Fibroblast of lung (primary cell): ENCODE measurements at places on chromosomes 16 and 17.
A peak's percentile ranks its signal among the peaks of the same experiment; 100 is the strongest.

DNA sequence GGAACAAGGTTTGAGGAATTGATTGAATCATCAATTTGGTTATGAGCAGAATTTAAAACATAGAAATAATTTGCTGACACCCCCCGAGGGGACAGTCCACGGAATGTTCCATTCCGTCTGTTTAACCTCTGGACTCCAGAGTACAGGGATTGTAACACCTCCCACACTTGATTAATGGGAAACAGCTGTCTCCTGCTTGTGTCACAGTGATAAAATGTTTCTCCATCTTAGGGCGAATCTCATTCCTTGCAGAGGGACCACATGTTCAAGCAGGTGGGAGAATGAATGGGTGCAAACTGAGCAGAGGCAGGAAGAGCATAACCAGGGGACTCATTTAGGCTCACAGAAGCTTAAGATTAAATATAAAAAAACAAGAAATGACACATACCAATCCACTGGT lies 249.5 kb upstream of the RBFOX1 start:
- no peak overlapping the region for H3K4me3 ChIP-seq
- DNase-seq: no peak
- H3K4me1 ChIP-seq: no peaks in the 10 kb centered on the region
- no peak overlapping the region for H3K27ac ChIP-seq
- no peaks in the 10 kb centered on the region for H3K36me3 ChIP-seq
- H3K27me3 ChIP-seq: no peaks in the 10 kb centered on the region

GRCh38 chr16:12545297-12545610 lies 258.4 kb downstream of the CPPED1 start:
- H3K4me3 ChIP-seq: no peak overlapping the region
- no peaks in the 10 kb centered on the region for H3K36me3 ChIP-seq
- DNase-seq: no peak
- no peaks in the 10 kb centered on the region for H3K27me3 ChIP-seq
- H3K4me1 ChIP-seq: no peaks in the 10 kb centered on the region
- no peak overlapping the region for H3K27ac ChIP-seq

DNA sequence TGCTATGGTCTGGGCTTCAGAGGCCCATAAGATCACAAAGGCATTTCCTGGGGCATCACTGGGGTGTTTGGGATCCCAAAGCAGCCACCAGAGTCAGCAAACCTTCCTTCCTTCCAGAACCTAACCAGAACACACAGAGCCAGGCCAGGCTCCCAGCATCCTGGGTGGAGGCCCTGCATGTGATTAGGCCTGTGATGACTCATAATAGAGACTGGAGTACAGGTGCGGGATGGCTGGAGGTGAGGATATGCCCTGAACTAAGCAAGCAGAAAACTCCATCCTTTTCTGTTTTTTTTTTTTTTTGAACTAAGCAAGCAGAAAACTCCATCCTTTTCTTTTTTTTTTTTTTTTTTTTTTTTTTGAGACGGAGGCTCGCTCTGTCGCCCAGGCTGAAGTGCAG lies 17.7 kb upstream of the GFOD2 start:
- DNase-seq: no peak
- H3K27me3 ChIP-seq: no peaks in the 10 kb centered on the region
- H3K27ac ChIP-seq: no peak overlapping the region

GRCh38 chr17:4100883-4101756 lies 41.7 kb downstream of the ZZEF1 start:
- peaks cover 4% of the 10 kb centered on the region for H3K4me1 ChIP-seq
- H3K27ac ChIP-seq: peak overlapping the region; percentile 49
- H3K27me3 ChIP-seq: no peaks in the 10 kb centered on the region
- no peak overlapping the region for H3K4me3 ChIP-seq

DNA sequence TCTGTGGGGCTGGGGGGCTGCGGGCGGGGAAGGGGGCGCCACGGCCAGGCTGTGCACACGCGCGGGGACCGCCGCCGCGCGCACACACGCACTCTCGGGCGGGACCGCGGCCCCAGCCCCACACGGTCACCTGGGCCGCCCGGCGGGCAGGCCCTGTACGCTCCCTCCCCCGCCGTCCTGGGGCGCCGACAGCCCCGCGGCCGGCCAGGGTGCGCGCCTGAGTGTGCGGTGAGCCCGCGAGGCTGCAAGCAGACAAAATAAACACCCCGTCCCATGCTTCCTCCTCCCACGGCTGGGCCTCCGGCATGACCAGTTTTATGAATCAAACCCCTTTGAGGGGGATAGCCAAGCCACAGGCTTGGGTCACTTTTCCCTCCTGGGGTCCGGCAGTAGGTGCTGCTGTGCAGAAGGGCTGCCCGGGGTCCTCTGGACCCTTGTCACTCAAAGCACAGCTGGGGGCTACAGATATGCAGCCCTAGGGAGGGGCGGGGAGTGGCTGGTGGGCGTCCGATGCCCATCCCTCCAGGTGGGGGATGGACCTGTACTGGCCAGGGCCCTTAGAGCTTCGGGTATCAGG lies 441 bp downstream of the VASN start:
- peak overlapping the region; percentile 61 for H3K4me3 ChIP-seq
- H3K36me3 ChIP-seq: peaks cover 6% of the 10 kb centered on the region
- H3K4me1 ChIP-seq: peaks cover 57% of the 10 kb centered on the region
- DNase-seq: no peak
- H3K27me3 ChIP-seq: no peaks in the 10 kb centered on the region
- peak overlapping the region; percentile 85 for H3K27ac ChIP-seq

- H3K4me3 ChIP-seq: no peak overlapping the region
- no peaks in the 10 kb centered on the region for H3K27me3 ChIP-seq
- H3K36me3 ChIP-seq: no peaks in the 10 kb centered on the region
These were observed 3.4 kb upstream of the ABCC11 start for GRCh38 chr16:48250520-48251278.

GRCh38 chr17:54967621-54968261 lies 713 bp downstream of the COX11 start:
- H3K27me3 ChIP-seq: no peaks in the 10 kb centered on the region
- peak; percentile 36 for DNase-seq
- no peaks in the 10 kb centered on the region for H3K36me3 ChIP-seq
- no peaks in the 10 kb centered on the region for H3K4me1 ChIP-seq
- H3K4me3 ChIP-seq: peak overlapping the region; percentile 85

DNA sequence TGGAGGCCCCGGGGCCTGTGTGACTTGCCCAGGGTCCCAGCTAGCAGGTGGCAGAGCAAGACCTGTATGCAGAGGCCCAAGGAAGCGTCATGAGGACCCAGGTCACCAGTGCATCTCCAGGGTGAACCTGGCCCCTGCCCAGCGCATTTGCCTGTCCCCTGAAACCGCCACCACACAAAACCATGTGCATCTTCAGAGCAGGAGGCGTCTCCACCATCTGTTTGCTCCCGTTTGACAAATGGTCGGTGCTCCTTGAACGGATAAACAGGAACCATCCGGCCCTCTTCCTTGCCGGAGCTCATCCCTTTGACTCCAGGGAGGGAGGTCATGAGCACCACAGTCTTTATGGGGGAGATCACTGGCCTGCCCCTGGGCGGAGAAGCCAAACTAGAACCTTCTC lies 62.5 kb downstream of the JPH3 start:
- no peaks in the 10 kb centered on the region for H3K36me3 ChIP-seq
- no peak overlapping the region for H3K27ac ChIP-seq
- DNase-seq: no peak
- H3K4me3 ChIP-seq: no peak overlapping the region
- no peaks in the 10 kb centered on the region for H3K27me3 ChIP-seq

GRCh38 chr17:39915559-39915958 lies 2.9 kb downstream of the GSDMB start:
- H3K4me3 ChIP-seq: no peak overlapping the region
- DNase-seq: no peak
- H3K27ac ChIP-seq: no peak overlapping the region
- no peaks in the 10 kb centered on the region for H3K27me3 ChIP-seq
- peaks cover 6% of the 10 kb centered on the region for H3K36me3 ChIP-seq
- no peaks in the 10 kb centered on the region for H3K4me1 ChIP-seq

DNA sequence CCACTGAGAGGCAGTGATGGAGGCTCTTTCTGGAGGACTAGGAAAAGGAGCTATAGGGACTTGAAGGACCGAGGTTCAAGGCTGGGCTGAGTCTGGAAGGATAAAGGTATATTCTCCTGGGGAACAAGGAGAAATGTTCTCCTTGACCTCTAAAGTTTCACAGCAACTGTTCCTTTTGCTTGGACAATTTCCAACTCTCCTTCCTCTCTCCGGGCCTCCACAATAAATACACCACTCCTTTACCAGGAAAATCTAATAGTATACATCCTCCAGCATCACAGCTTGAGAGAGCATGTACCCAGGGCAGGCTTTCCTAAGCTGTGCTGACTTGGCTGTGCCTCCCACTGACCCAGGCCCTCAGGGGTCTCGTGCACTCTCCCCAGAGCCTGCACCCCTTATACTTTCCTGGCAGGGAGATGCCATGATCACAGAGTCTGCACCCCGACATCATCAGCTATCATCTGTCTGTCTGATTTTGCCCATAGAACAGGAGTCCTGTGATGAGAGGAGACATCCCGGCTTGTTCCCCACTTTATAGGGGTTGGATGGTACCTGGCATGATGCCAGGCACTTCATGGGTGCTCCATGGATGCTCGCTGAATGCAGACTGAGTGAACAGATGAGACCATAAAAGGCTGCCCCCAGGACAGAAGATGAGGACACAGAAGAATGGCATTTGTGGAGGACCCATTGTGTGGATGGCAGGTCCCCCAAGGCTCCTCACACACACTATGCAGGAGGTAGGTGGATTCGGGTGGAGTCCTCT lies 582.6 kb upstream of the CDH5 start:
- H3K27me3 ChIP-seq: no peaks in the 10 kb centered on the region
- no peaks in the 10 kb centered on the region for H3K36me3 ChIP-seq
- no peak overlapping the region for H3K27ac ChIP-seq
- no peaks in the 10 kb centered on the region for H3K4me1 ChIP-seq
- H3K4me3 ChIP-seq: no peak overlapping the region
- DNase-seq: no peak

GRCh38 chr17:5138616-5139457 lies 23.0 kb downstream of the USP6 start:
- no peak overlapping the region for H3K27ac ChIP-seq
- DNase-seq: no peak
- H3K4me3 ChIP-seq: no peak overlapping the region
- H3K27me3 ChIP-seq: no peaks in the 10 kb centered on the region
- H3K4me1 ChIP-seq: no peaks in the 10 kb centered on the region

- no peaks in the 10 kb centered on the region for H3K27me3 ChIP-seq
- peak overlapping the region; percentile 78 for H3K4me3 ChIP-seq
- peak; percentile 65 for DNase-seq
- H3K36me3 ChIP-seq: peaks cover 5% of the 10 kb centered on the region
These were observed 700 bp downstream of the UBN1 start for GRCh38 chr16:4847774-4848587.

GRCh38 chr17:48219617-48220016 lies 112.1 kb downstream of the SNX11 start:
- H3K4me3 ChIP-seq: no peak overlapping the region
- no peaks in the 10 kb centered on the region for H3K4me1 ChIP-seq
- H3K27ac ChIP-seq: no peak overlapping the region
- peaks cover 15% of the 10 kb centered on the region for H3K27me3 ChIP-seq
- no peak for DNase-seq

- no peak within 1 kb of the TSS for H3K4me3 ChIP-seq
- H3K4me1 ChIP-seq: peaks cover 4% of the 10 kb centered on the region
- DNase-seq: peak; percentile 53
- no peaks in the 10 kb centered on the region for H3K27me3 ChIP-seq
- no peak within 1 kb of the TSS for H3K27ac ChIP-seq
These were observed at the start of gene HSD17B2 for GRCh38 chr16:82034981-82035612. TSS of gene HSD17B2 (plus strand) at chr16:82035253. CDS start at chr16:82035425, 172 bp downstream.

DNA sequence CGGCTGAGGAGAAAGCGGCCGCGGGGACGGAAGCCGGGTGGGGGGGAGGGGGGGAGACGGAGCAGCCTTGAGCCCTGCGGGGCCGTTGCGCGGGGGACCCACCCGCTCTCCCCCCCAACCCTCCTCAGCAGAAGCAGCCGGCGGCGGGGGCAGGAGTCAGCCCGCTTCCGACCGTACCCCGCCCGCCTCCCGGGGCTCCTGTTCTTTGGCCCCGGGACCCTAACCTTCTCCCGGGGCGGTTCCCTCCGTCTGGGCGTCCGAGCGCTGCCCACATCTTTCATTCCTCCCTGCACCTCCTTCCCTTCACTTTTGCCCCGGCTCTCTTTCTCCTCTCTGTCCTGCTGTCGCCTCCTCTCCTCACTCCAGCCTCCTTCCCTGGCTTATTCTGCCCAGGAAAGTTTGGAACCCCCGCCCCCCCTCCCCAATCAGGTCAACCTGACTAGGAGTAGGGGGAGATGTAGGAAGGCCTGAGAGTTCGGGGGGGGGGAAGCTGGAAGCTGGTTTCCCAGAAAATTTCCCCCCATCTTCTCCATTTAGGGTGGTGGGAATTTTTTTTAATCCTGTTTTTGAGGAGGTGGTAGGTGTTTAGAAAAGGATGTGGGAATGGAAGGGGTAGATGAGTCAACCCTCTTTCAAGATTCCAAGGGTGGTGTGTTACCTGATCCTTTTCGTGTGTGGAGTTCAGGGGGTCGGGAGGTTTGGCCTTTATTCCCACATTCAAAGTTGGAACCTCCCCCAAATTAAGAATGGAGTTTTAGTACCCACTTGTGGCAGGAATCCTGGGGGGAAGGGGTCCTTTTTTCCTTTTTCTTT lies 427 bp upstream of the NLK start:
- DNase-seq: no peak
- H3K4me1 ChIP-seq: peaks cover 2% of the 10 kb centered on the region
- peak overlapping the region; percentile 65 for H3K4me3 ChIP-seq

DNA sequence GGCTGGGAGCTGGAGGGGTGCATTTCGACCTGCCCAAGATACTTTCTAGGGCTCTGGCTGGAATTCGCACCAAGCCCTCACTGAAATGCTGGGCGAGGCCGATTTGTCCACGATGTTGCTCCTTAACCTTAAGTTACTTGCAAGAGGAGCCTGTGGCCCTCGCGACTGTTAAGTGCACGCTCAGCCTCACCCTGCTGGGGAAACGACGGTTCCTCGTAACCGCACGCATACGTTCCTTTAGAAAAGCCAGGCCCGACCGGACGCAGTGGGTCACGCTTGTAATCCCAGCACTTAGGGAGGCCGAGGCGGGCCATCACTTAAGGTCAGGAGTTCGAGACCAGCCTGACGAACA lies 607 bp upstream of the NCOR1 start:
- no peak for DNase-seq
- H3K27ac ChIP-seq: peak overlapping the region; percentile 74
- peaks cover 2% of the 10 kb centered on the region for H3K36me3 ChIP-seq
- H3K4me3 ChIP-seq: peak overlapping the region; percentile 50
- peaks cover 3% of the 10 kb centered on the region for H3K4me1 ChIP-seq
- no peaks in the 10 kb centered on the region for H3K27me3 ChIP-seq
